ENCODE measurements at places on chromosomes 6 and 20.

GRCh38 chr6:160315310-160315709, 32.9 kb upstream of the SLC22A3 start:
- DNase-seq = no peak

DNA sequence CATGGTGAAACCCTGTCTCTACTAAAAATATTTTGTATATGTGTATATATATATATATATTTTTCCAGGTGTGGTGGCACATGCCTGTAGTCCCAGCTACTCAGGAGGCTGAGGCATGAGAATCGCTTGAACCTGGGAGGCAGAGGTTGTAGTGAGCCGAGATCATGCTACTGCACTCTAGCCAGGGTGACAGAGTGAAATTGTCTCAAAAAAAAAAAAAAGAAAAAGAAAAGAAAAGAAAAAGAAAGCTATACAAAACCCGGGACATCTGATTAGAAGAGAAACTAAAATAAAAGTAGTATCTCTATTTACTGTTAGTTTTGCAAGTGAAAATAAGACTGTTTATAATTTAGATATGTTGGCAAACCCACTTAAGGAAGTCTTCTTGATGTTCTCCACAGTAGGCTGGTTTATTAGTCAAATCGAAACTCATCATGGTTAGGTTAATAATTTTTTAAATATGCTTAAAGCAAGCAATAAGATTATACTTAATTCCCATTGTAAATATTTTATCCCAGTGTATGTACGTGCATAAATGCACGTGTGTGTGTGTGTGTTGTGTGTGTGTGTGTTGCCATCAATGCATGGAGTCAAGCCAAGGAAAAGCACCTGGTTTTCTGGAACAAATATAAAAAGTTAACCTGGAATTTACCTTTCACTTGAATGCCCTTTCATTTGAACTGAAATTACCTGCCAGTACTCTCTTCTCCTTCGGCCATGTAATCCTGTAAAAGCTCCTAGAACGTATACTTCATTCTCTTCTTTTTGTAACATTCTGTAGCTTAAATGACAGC, 7.1 kb downstream of the VNN2 start:
- no peak for DNase-seq

DNA sequence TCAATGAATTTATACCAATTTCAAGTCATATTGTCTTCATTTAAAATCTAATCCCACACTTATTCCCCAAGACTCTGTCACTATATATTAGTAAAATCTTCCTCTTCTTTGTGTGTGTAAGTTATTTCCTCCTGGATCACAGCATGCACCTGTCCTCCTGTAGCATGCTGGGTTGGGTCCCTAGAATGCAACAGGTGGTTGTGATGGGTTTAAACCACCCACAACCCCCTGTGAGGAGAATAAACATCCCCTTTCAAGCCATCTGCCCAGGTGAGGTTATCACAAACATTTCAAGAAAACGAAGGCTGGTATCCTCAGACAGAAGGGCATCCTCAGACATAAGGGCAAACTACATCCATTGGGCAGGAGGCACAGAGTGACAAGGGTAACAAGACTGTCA, 26.4 kb downstream of the DZANK1 start:
- no peak for DNase-seq

GRCh38 chr6:79173378-79173777, 61.1 kb downstream of the HMGN3 start:
- DNase-seq = no peak

- DNase-seq = no peak
These were observed 28.3 kb downstream of the RGS17 start for GRCh38 chr6:153102605-153103318.

- no peak for DNase-seq
These were observed 38.3 kb upstream of the CD2AP start for GRCh38 chr6:47439348-47439668.

DNA sequence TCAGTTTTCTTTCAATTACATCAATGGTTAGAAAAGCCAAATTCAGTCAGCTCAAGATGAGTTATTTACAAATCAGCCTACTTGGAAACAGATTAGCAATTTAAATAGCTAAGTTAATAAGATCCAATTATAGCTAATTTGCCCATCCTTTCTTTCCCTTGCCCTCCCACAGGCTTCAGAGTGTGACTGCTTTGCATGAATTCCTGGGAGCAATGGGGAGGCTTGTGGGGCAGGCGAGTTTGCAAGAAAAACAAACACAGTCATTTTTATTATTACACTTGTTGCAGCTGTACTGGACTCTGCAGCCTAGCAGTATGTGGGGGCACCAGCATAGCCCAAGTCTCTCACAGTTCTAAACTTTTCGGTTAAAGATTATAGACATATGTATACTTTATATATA, 219.0 kb downstream of the NKAIN2 start:
- no peak for DNase-seq

DNA sequence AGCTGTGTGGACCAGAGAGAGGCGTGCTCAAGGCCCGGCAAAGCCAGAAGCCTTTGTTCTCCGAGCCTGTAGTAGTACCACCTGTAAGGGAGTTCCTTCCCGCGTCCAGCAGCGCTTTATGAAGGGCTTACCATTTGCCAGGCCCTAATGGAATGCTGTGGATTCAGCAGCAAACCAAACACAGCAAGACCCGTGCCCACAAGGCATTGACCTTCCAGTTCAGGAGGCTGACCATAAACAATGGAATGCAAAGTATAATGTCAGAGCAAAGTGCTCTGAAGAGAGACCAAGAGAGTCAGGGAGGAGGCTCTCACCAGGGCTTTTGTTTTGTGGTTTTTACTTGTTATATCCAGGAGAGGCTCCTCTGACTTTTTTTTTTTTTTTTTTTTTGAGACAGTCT, 209.8 kb downstream of the ZMYND8 start:
- no peak for DNase-seq

- no peak for DNase-seq
These were observed 430.3 kb downstream of the PLCB1 start for GRCh38 chr20:8562356-8562755.

DNA sequence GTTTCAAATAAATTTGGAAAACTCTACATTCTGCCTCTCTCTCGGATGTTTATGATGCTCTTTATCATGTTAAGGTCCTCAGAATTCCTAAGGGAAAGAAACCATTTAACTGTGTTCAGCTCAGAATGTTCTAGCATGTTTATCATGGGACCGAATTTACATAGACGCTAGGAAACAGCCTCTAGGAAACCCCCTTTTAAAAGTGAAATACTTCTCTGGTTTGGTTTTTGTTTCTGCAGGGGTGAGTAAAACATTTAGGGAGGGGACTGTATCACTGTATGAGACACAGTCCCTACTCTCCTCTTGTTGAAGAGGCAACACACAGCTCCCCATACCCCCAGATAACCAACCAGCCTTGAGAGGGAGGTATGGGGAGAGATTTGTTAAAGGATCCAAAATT, 267.6 kb upstream of the SUPT3H start:
- no peak for DNase-seq

DNA sequence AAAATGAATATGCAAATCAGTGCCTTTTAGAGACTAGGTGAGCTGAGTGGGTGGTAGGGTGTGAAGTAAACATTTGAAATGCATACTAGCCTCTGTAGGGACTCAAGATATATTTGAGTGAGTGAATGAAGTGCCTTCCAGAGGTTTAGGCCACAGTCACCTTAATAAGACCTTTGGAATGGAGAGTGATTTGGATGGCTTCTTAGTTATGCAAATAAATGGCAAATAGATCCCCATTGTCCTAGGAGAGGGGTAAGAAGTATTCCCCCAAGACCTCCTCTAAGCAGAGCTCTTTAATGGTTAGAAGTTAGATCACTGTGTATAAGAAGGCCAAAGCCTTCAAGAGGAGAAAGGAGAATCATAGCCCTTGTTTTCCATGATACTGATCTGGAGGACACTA, 47.8 kb upstream of the IMPG1 start:
- DNase-seq = no peak

GRCh38 chr20:47925593-47925992, 140.3 kb upstream of the SULF2 start:
- DNase-seq = no peak

DNA sequence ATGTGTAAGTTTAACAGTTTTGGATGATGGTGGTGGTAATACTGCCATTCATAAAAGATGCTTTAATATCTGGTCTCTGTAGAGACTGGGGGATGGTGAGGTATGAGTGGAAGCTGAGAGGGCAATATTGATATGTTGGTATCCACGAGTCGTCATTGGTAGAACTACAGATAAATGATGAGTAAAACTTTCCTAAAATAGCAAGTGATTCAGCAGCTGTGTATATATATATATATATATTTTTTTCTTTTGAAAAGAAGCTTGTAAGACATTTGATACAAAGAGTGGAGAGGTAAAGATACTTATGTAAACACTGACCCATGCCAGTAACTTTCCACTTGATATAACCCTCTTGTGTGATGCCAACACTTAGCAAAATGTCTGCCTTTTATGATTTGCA, 41.7 kb upstream of the CITED2 start:
- no peak for DNase-seq

DNA sequence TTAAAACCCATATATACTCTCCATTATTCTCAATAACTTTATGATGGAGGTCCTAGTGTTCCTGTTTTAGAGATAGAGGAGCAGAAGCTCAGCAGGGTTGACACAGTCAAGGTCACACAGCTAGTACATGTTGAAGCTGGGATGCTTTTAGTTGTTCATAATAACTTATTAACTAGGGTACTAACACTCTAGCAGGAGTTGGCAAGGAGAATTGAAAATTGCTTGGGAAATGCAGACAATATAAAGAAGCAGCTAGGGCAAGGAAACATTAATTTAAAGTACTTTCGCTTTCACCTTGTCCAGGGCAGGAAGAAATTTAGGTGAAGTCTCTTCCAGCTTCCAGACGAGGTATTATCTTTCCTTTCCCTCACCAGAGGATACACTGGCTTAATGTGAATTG, 133.7 kb downstream of the RCAN2 start:
- no peak for DNase-seq

DNA sequence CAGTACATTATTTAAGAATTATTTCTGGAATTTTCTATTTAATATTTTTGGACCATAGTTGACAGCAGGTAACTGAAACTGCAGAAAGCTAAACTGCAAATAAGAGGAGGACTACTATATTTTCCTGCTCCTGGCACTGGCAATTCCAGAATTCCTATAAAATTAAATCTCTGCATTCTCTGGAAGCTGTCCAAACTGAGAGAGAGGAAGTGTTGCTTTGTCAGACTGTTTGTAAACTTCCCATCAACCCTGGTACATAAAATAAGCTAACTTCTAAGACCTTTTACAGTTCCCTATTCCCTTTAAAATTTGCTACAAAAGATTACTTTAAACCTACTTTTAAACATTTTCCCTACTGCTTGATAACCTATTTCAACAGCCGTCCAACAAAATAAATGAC, 196.1 kb upstream of the RUNX2 start:
- no peak for DNase-seq

- DNase-seq = no peak
These were observed 9.2 kb upstream of the PLEKHG1 start for GRCh38 chr6:150590446-150590845.

- no peak for DNase-seq
These were observed 664.3 kb downstream of the RFPL4B start for GRCh38 chr6:113011389-113011788.

DNA sequence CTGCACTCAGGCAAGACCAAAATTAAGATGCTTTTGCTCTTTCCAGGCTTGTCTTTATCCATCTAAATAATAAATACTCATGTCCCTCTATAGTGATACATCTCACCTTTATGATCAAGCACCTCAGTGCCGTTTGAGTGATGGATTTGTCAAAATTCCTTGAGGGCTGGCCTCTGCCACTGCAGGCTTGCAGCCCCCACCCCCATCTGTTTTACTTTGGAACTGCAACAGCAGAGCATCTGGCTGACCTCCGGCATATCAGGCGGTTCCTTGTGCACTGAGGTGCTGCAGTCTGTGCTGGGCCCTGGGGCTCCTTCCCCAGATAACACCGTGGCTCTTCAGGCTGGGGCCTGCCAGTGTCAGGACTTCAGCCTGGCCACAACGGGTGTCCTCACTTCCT, 386.9 kb downstream of the CDH26 start:
- DNase-seq = no peak

- DNase-seq = no peak
These were observed 248.0 kb downstream of the HIVEP2 start for GRCh38 chr6:142697001-142697335.

GRCh38 chr20:44819936-44820335, 9.6 kb upstream of the RIMS4 start:
- DNase-seq = no peak

DNA sequence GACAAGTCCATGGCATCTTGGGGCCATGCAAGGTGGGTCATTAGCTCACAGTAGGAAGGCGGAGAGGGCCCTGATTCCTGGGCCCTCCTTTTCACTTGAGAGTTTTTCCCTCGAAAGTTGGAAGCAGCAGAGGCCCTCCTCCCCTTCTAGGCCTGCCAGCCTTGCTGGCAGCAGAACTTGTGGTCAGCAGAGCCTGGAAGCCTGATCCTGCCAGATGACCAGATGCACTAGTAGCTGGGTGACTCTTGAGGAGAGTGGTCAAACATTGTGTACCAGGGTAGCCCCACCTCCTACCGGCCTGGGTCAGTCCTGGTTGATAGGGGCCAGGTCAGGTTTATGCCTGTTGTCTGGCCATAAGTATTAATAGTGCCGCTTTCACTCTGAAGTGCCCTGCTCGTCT, 3.8 kb upstream of the HMGA1 start:
- DNase-seq = no peak

DNA sequence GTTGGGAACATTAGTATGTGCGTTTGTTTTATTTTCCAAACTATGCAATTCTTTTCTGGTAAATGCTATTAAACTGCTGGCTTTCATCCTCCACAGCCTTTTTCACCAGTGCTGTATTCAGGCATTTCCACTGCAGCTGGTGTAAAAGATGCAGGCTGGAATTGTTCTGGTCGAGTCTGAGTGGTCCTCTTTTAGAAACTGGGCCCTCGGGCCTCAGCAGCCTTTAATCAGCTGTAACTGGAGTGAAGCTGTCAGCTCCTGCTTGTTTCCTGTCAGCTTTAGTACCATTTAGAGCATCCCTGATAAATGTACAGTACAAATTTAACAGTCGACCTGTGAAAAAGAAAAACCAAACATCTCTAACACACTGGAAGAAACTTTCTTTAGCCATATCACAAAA, 979.6 kb downstream of the TFAP2A start:
- no peak for DNase-seq

DNA sequence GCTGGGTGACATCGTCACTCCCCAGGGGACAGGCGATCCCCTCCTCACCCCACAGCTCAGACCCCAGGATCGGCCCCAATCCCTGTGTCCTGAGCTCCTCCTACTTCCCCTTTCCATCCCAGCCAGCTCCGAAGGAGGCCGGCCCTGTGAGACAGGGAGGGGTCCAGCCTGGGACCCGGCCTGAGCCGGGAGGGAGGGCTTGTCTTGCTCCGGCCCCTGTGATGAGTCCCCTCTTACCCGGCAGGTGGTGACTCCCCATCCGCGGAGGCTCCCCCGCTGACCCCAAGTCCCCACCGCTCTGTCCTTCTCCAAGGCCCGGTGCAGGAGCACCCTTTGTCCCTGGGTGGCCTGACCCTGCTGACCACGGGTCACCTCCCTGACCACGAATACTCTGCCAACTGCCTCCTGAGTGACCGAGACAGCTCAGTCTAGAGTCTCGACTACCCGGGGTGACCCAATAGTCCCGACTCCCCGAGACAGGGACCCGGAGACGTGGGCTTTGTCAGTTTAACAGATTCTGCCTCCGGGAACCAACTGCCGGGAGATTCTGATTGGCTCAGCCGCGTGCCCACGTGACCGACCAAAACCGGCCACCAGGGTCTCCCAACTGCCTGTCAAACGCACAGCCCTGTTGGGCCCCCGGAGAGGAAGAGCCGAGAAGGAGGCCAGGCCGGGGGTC, 187.4 kb upstream of the PROKR2 start:
- DNase-seq = no peak

GRCh38 chr6:136230219-136230853, 19.8 kb downstream of the MTFR2 start:
- no peak for DNase-seq

Data from activated CD4-positive, alpha-beta T cell treated with anti-CD3 and anti-CD28 coated beads, Interleukin-2, amount 50 U/mL, for 24 hours (primary cell).